ENCODE measurements at places on chromosomes 1 and 21. TPM values are rescaled to one million over a fixed set of nuclear protein-coding genes. Genes with fewer than 3 reads are reported as not detected.

DNA sequence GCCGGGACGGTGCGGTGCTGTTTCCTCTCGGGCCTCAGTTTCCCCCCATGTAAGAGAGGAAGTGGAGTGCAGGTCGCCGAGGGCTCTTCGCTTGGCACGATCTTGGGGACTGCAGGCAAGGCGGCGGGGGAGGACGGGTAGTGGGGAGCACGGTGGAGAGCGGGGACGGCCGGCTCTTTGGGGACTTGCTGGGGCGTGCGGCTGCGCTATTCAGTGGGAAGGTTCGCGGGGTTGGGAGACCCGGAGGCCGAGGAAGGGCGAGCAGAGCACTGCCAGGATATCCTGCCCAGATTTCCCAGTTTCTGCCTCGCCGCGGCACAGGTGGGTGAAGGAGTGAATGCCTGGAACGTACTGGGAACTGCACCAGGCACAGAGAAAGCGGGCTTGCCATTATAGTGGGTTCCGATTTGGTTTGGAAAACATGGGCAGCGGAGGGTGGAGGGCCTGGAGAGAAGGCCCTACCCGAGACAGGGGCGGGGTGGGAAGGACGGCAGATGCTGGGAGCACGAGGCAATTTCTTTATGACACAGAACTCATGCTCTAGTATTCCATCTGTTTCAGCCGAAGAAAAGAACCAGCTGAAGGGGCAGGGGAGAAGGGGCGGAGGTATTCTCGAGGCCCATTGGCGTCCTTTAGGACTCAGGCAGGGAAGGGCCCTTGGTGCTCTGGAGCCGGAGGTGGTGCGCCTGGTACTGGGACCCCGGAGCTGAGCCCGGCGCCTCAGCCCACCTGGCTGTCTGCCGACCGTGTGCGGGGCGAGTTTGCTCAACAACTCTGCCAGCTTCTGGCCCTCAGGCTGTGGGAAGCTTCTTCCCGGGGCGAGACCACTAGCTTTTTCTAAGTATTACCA lies 960 bp downstream of the PCSK9 start:
- peaks cover 19% of the 10 kb centered on the region for H3K4me1 ChIP-seq
- no peaks in the 10 kb centered on the region for H3K27me3 ChIP-seq
- peak overlapping the region; percentile 62 for H3K27ac ChIP-seq

DNA sequence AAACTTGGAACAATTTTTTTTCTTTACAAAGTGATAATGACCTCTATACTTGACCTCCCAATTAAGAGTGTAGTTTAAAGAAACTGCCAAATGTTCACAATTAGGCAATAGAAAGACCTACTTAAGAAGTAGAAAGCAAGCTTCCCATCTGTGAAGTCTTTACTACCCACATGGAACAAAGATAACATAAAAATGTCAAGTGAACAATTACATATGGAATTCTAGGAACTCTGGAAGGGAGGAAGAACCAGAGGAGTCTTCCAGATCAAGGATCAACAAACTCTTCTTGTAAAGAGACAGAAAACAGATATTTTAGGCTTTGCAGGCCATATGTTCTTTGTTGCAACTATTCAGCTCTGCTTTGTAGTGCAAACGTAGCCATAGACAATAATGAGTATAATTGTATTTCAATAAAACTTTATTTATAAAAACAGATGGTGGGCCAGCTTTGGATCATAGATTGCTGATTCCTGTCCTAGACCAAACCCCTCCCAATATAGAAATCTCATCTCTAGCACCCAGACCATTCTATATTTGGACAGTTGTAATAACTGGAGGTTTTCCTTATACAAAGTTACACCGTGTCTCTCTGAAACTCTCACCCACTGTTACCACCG lies 68.4 kb upstream of the MAGI3 start:
- H3K36me3 ChIP-seq: no peaks in the 10 kb centered on the region
- no peak overlapping the region for H3K27ac ChIP-seq
- H3K27me3 ChIP-seq: no peaks in the 10 kb centered on the region
- DNase-seq: no peak
- H3K4me3 ChIP-seq: no peak overlapping the region

DNA sequence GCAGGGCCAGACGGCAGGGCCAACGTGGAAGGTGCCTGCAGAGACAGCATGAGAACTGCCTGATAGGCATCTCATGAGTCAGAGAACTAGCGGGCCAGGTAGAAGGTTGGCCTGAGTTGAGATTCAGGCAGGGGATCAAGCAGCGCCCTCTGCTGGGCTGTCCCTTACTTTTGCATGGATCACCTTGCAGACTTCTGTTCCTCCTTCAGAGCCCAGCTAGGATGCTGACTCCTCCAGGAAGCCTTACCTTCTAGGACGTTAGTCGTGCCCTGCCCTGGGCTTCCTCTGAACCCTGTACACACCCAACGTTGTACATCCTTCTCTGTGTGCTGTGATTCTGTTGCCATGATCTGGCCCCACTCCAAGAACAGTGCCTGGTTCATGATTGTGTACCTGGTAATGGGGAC lies 231.3 kb upstream of the VAMP3 start:
- DNase-seq: peak; percentile 57
- H3K4me1 ChIP-seq: peaks cover 22% of the 10 kb centered on the region
- H3K36me3 ChIP-seq: no peaks in the 10 kb centered on the region
- no peaks in the 10 kb centered on the region for H3K27me3 ChIP-seq
- H3K4me3 ChIP-seq: no peak overlapping the region

GRCh38 chr1:4510276-4510691 lies 144.1 kb upstream of the AJAP1 start:
- H3K4me1 ChIP-seq: no peaks in the 10 kb centered on the region
- no peaks in the 10 kb centered on the region for H3K27me3 ChIP-seq
- no peaks in the 10 kb centered on the region for H3K36me3 ChIP-seq
- DNase-seq: no peak
- no peak overlapping the region for H3K4me3 ChIP-seq
- H3K27ac ChIP-seq: no peak overlapping the region

- no peaks in the 10 kb centered on the region for H3K36me3 ChIP-seq
- no peaks in the 10 kb centered on the region for H3K4me1 ChIP-seq
- no peak overlapping the region for H3K27ac ChIP-seq
- peak; percentile 24 for DNase-seq
- H3K4me3 ChIP-seq: no peak overlapping the region
These were observed 7.6 kb upstream of the C1orf21 start for GRCh38 chr1:184379111-184379752.

GRCh38 chr1:115462566-115463076 lies 124.6 kb upstream of the NGF start:
- H3K36me3 ChIP-seq: no peaks in the 10 kb centered on the region
- no peak overlapping the region for H3K27ac ChIP-seq
- no peak overlapping the region for H3K4me3 ChIP-seq
- H3K4me1 ChIP-seq: no peaks in the 10 kb centered on the region

DNA sequence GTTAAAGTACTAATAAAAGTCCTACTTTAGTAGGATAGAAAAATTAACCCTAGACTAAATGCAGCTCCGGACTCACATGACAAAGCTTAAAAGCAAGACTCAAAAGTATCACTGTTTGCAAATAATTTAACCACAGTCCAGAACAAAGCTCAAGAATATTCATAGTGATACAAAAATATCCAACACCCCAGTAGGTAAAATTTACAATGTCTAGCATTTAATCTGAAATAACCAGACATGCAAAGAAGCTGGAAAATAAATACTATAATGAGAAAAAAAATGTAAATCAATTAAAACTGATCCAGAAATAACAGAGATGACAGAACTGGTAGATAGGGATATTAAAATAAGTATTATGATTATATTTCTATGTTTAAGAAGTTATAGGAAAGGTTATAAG lies 67.0 kb downstream of the KIAA0319L start:
- no peaks in the 10 kb centered on the region for H3K4me1 ChIP-seq
- H3K27ac ChIP-seq: no peak overlapping the region
- no peak overlapping the region for H3K4me3 ChIP-seq
- peaks cover 4% of the 10 kb centered on the region for H3K36me3 ChIP-seq

DNA sequence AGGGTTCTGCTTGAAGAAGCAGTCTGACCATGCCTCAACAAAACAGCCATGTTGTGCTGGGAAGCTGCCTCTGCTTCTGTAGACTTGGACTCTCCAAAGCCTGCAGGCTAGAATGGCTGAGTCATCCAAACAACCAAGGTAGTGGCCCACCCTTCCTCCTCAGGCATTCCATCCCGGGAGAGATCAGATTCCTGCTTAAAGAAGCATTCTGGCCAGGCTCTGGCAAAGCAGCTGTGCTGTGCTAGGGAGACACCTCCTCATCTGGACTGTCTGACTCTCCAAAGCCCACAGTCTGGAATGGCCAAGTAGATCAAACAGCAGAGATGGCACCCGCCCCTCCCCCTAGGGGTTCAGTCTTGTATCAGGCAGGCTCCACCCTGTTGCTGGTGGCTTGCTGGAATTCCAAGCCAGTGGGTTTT lies 38.3 kb upstream of the F3 start:
- H3K27ac ChIP-seq: no peak overlapping the region
- DNase-seq: peak; percentile 17
- no peaks in the 10 kb centered on the region for H3K4me1 ChIP-seq
- H3K27me3 ChIP-seq: no peaks in the 10 kb centered on the region
- no peaks in the 10 kb centered on the region for H3K36me3 ChIP-seq
- H3K4me3 ChIP-seq: no peak overlapping the region

DNA sequence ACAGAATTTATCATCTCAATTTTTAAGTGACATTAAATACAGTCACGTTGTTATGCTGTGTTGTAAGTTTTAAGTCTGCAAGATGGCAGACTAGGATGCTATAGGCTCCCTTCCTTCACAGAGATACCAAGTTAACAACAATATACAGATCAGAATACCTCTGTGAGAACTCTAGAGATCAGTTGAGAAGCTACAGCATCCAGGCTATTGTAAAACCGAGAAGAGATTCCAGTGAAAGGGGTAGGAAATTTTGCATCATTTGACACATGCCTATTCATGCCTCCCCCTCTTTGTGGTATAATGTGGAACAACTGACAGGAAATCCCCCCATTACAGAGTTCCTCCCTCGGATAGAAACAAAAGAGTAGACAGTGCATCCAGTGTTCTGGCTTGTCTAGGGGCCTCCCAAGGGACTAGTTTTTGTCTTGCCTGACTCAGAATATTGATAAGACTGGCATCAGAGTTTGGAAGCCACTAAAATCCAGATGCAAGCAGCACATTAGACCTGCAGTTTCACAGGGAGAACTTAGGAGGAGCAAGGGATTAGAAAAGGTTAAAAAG lies 80.6 kb downstream of the LBR start:
- H3K4me3 ChIP-seq: peak overlapping the region; percentile 21
- H3K36me3 ChIP-seq: no peaks in the 10 kb centered on the region
- peaks cover 29% of the 10 kb centered on the region for H3K4me1 ChIP-seq
- H3K27me3 ChIP-seq: no peaks in the 10 kb centered on the region
- peak; percentile 99 for DNase-seq

GRCh38 chr1:81590171-81590570 lies 210.6 kb upstream of the ADGRL2 start:
- H3K27me3 ChIP-seq: no peaks in the 10 kb centered on the region
- DNase-seq: no peak
- no peaks in the 10 kb centered on the region for H3K4me1 ChIP-seq
- no peak overlapping the region for H3K27ac ChIP-seq
- no peak overlapping the region for H3K4me3 ChIP-seq
- no peaks in the 10 kb centered on the region for H3K36me3 ChIP-seq

DNA sequence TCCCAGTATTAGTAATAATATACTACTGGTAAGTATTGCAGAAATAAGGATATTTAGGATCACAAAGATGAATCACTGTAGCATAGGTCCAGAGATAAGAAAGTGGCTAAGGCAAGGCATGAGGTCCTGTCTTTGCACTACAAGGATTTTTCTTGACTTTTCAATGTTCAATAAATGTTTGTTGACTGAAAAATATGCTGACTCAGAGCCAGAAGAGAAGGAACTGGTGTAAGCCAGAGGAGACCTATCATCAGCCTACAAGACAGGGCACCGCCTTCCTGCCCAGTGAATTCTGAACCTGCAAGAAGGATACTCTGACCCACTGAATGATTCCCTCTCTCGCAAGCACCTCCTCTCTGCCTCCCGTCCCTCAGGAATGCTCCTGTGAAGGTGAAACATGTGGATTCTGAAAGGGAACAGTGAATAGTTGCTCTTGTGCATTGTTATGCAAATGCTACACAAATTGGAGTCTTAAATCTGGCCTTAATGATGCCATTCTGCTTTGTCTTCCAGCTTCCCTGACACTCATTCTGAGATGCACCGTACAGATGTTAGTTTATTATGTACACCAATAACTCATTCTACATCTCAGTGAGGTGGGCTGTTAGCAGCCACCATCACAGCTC lies 540.0 kb downstream of the OMA1 start:
- H3K4me1 ChIP-seq: peaks cover 7% of the 10 kb centered on the region
- H3K27ac ChIP-seq: no peak overlapping the region
- no peaks in the 10 kb centered on the region for H3K27me3 ChIP-seq
- no peak overlapping the region for H3K4me3 ChIP-seq
- no peaks in the 10 kb centered on the region for H3K36me3 ChIP-seq

DNA sequence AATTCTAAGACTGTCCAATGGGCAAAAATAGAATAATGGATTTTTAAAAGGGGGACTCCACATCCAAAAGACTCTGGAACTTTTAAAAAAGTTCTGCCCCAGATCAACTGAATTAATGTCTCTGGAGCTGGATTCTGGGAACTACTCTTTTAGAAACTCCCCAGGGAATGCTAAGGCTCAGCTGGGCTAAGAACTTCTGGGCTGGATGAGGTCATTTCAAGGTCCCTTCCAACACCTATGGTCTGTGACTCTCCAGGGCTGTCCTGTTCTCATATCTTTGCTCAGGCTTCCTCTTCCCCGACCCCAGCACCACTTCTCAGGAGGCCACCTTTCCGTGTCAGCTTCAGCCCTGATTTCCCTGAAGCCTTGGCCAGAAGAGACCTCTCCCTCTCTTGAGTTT lies 13.5 kb upstream of the PLA2G2C start:
- DNase-seq: no peak
- H3K27ac ChIP-seq: no peak overlapping the region
- H3K36me3 ChIP-seq: no peaks in the 10 kb centered on the region
- no peak overlapping the region for H3K4me3 ChIP-seq

GRCh38 chr1:162087111-162087510 lies 17.6 kb downstream of the NOS1AP start:
- no peaks in the 10 kb centered on the region for H3K36me3 ChIP-seq
- H3K27ac ChIP-seq: no peak overlapping the region
- H3K4me3 ChIP-seq: no peak overlapping the region
- no peaks in the 10 kb centered on the region for H3K27me3 ChIP-seq

GRCh38 chr1:2151911-2152310 lies 42.7 kb downstream of the FAAP20 start:
- H3K27me3 ChIP-seq: no peaks in the 10 kb centered on the region
- H3K4me3 ChIP-seq: no peak overlapping the region
- DNase-seq: no peak
- no peaks in the 10 kb centered on the region for H3K4me1 ChIP-seq

GRCh38 chr1:23537296-23537973 lies 6.4 kb upstream of the E2F2 start:
- no peaks in the 10 kb centered on the region for H3K27me3 ChIP-seq
- no peak overlapping the region for H3K27ac ChIP-seq
- H3K4me3 ChIP-seq: no peak overlapping the region
- no peaks in the 10 kb centered on the region for H3K36me3 ChIP-seq
- no peak for DNase-seq

Gene HSPA6
- total RNA-seq: 0.28 TPM

Gene HAO2
- not detected for total RNA-seq

Gene TMEM79
- total RNA-seq: 7.0 TPM

Gene OR2T33
- total RNA-seq: not detected

Gene S100A14
- not detected for total RNA-seq

Gene ATP1B1
- 20.2 TPM for total RNA-seq
